ENCODE measurements at places on chromosomes 4 and X.

- DNase-seq: no peak
These were observed 358.6 kb upstream of the NOCT start for GRCh38 chr4:138656990-138657389.

GRCh38 chr4:6325788-6326290, 56.2 kb downstream of the WFS1 start:
- DNase-seq: no peak

DNA sequence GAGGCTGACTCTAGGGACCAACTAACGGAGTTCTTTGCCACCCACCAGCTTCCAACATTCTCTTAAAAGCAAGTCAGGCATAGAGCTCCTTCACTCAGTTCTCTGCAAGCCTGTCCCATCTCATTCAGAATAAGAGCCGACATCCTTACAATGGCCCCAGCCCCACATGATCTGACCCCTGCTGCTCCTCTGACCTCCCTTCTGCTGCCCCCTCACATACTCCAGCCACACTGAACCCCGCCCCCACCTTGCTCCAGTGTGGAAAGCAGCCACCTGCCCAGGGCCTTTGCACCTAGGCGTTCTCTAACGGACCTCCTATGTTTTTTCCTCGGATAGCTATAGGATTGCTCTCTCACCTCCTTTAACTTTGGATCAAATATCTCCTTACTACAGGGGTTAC, 143.2 kb upstream of the ETNPPL start:
- DNase-seq: no peak

GRCh38 chr4:76654791-76655190, 219.8 kb downstream of the SHROOM3 start:
- DNase-seq: no peak

DNA sequence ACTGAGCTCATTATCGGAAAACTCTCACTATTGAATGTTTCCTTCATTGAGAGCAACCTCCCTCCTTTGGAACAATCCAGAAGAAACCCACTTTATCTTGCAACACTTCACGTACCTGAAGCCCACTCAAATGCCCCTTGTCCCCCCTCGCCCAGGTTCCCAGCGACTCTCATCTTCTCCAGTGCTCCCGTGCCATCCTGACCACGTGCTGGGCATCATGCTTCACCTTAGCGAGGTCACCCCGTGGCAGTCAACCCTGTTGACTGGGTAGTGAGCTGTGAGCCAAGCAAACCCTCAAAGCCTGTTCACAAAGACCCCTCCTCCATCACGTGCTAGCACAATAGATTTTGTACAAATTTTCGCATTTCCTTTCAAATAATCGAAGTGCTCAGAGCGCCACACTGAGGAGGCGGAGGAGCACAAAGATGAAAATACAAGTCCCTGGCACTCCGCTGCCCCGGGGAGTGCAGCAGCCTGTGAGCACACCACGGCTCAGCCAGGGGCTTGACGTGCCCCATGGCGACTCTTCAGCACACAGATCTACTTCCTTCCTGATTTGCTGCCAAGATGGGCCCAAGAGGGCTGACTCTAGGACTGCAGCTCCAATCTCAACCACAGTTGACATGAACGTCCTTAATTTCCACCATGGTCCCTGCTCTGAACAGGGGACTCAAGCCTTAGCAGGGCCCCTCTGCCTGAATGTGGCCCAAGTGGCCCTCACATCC, 15.6 kb downstream of the PDZD4 start:
- DNase-seq: no peak

- DNase-seq: no peak
These were observed 19.2 kb upstream of the BRS3 start for GRCh38 chrX:136468391-136469103.

DNA sequence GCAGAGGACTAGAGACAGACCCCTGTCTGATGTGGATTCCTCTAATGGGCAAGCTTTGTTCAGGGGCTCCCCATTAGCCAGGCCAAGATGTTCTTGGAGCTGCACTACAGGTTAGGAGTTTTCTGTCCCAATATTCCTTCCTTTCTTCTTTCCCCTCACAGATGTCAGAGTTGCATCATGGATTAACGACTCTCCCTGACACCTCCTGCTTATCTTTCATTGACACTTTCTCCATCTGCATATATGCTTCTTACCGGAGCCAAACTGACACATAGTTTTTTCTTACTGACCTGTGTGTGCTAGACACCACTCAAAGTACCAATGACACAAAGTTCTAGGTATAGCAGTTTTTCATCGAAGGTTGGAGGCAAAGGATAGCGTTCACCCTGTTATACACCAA, 228.6 kb upstream of the HCCS start:
- no peak for DNase-seq

- no peak for DNase-seq
These were observed 25.4 kb downstream of the SEC31A start for GRCh38 chr4:82865592-82865991.

DNA sequence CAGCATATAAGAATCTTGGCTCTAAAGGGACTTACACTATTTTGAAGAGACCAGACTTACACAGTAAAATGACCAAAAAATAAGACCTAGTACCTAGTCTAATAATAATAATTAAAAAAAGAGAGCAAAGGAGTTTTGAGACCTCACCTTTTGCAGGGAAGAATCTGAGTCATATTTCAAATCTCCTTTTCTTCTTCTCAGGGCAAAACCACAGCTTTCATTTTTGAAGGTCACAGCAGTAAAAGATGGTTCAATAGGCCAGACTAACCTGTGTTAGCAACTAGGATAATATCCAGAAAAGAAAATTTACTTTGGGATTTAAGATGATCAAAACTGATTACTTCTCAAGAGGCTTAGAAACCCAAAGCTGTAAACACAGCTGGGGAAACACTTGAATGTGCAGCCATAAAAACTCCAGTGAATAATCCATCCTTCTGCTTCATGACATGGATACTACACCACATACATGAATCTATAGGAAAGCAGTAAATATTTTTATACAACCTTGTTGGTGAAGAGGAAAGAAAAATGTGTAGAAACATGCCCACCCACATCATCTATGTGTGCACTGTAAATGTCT, 25.9 kb upstream of the LNX1 start:
- DNase-seq: no peak

- DNase-seq: no peak
These were observed 231.0 kb downstream of the LDB2 start for GRCh38 chr4:16667464-16667863.

- no peak for DNase-seq
These were observed 275.2 kb downstream of the PTTG2 start for GRCh38 chr4:38235354-38235753.

- no peak for DNase-seq
These were observed 148.0 kb downstream of the GRID2 start for GRCh38 chr4:92451782-92452181.

- no peak for DNase-seq
These were observed 1.1 kb downstream of the PLXNA3 start for GRCh38 chrX:154458954-154459778.

- no peak for DNase-seq
These were observed 501.0 kb downstream of the PPARGC1A start for GRCh38 chr4:23388699-23389395.

GRCh38 chrX:112818114-112819007, 22.3 kb downstream of the AMOT start:
- DNase-seq: no peak

DNA sequence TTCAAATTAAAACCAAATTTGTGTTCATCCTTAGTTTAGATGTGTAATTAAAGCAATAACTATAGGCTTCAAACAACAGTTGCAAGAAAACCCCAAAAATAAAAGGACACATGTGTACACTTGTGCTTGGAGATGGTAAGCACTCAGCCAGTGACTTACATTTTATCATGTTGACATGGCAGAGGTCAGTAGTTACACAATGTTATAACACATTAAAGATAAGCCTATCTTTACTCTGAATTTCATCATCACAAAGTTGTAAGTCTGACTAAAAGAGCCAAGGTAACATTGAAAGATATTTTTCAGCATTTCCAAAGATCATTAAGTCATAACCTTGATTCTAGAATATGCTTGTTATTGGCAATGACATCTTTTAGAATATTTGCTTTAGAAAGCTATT, 98.5 kb upstream of the PNPLA4 start:
- DNase-seq: no peak

DNA sequence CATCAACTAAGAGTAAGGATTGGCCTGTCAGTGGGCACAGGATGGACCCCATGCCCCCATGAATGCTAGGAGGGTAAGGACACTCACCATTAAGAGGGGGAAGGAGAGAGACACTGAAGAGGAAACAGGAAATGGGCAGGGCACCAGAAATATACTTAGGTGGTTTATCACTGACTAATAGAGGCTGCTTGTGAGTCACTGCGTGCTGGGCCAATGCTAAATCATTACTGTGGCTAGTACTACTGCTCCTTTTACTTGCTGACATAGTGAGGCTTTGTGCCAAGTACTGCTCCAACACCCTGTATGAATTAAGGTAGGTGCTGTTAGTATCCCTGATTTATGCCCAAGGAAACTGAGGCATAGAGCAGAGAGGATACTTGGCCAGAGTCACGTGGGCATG, 130.4 kb upstream of the FRMPD4 start:
- DNase-seq: no peak
